ENCODE measurements at places on chromosomes 2 and 18. TPM values are rescaled to one million over a fixed set of nuclear protein-coding genes. Genes with fewer than 3 reads are reported as not detected.
A peak's percentile ranks its signal among the peaks of the same experiment; 100 is the strongest.

GRCh38 chr2:189580658-189581353 lies at the start of gene SLC40A1:
SLC40A1 (minus strand) TSS chr2:189580786; CDS start chr2:189580460, 326 bp downstream.
- peak; percentile 60 for DNase-seq

DNA sequence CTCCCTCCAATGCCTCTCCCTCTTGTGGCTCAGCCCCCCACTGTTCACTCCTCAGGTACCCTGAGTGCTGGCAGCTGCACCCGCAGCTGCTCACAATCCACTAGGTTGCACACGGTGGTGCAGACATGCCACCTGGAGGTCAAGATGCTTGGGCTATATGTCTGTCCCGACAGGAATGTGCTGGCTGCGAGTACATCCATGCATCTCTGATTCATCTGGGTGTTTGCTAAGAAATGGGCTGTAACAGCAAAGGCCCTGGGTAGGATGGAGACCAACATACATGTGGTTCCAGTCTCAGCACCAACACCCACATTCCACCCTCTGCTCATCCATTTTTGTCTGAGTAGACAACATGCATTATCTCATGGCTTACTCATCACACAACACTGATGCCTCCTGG lies 31.3 kb downstream of the ANKMY1 start:
- no peak for DNase-seq

GRCh38 chr18:51630706-51631105 lies 433.2 kb upstream of the MEX3C start:
- no peak for DNase-seq

DNA sequence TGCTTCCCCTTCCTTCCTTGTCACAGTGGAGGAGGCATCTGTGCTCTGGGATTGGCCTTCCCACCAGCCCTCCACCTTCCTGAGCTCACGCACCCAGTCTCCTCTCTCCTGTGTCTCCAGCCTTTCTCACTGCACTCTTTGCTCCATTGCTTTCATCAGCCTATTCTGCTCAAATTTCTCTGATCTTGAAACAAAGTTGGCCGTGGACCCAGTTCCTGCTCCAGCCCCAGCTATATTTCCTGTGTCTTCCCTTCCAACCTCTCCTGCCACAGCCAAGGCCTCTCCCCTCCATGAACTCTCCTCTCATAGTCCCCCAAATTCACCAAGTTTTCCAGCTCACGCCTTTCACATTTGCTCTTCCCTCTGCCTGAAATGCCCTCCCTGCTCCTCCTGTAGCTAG lies 226.6 kb upstream of the AGAP1 start:
- no peak for DNase-seq

- no peak for DNase-seq
Observed at GRCh38 chr2:16031848-16032159, 91.5 kb downstream of the MYCN start.

UGT1A9 gene
- not detected for total RNA-seq

GCG gene
- total RNA-seq, result 0.14 TPM

Data from WTC11 (cell line).